CD4-positive, alpha-beta T cell treated with Interferon gamma for 1 hour (primary cell): ENCODE measurements at places on chromosomes 13 and 19.

- DNase-seq = no peak
Observed at GRCh38 chr19:30450835-30451321, 78.7 kb downstream of the ZNF536 start.

- no peak for DNase-seq
Observed at GRCh38 chr19:5466814-5467291, 11.6 kb downstream of the ZNRF4 start.

DNA sequence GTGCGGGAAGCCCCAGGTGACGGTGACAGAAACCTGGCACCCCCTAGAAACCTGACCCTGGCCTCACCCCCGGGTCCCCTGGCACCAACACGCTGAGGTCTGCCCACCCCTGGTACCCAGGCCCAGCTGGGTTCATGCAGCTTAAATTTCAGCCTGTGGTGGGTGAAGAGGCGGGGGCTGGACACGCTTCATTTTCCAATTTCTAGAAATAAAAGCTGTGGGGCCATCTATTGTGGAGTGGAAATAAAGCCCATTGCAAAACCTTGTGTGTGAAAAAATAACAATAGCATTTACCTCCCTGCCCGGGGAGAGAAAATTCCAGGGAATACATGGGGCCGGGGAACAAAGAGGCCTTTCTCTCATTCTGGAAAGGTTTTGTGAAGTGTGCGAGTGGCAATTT is 7.5 kb upstream of the FUT5 start:
- DNase-seq = no peak

GRCh38 chr13:101218484-101218883 is 197.8 kb downstream of the NALCN start:
- DNase-seq = no peak

GRCh38 chr19:19821366-19821951 is at the start of gene ZNF506:
ZNF506 (minus strand) TSS chr19:19821750; CDS start chr19:19821603, 147 bp downstream.
- peak; percentile 97 for DNase-seq

DNA sequence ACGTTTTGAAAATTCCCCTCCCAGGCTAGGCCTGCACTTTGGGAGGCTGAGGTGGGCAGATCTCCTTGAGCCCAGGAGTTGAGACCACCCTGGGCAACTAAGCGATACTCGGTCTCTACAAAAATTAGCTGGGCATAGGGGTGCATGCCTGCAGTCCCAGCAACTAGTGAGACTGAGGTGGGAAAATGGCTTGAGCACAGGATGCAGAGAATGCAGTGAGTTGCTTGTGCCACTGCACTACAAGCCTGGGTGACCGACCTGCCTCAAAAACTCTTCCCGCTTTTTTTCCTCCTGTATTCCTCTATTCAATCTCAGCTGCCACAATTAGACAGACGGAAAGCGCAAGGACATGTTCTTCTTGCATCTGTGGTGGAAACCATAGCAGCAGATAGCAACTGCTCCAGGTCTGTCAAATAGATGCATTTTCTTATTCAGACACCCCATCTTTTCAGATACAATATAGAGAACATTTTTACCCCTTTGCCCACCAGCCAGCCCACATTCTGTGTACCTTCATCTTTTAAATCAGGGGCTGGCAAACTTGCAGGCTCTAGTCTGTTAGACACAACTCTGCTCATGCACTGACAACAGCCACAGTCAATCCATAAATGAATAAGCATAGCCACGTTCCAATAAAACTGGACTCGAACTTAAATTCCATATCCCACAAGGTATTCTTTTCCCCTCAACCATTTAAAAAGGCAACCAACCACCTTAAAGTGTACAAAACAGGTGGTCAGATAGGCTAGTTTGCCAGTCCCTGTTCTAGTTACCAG is 4.8 kb downstream of the TPT1 start:
- no peak for DNase-seq

GRCh38 chr13:99646866-99647595 is 145.8 kb downstream of the TM9SF2 start:
- DNase-seq = no peak

GRCh38 chr13:79973533-79973963 is 367.4 kb downstream of the SPRY2 start:
- DNase-seq = no peak

DNA sequence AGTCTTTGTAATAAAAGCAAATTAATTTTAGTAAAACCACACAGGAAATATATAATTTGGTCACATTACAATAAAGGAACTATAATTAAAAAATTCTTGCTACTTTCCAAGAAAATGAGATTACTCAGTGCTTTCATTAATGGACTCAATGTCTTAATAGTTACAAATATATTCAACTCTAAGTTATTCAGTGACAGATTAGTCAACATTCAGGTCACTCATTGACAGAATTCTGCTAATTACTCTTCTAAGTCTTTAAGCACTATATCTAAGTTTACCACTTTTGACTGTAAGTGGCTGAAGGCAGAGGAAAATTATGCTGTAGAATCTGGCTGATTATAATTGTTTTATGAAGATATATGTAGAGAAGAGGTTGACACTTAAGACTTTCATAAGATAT is 1365.0 kb downstream of the EFNB2 start:
- no peak for DNase-seq

DNA sequence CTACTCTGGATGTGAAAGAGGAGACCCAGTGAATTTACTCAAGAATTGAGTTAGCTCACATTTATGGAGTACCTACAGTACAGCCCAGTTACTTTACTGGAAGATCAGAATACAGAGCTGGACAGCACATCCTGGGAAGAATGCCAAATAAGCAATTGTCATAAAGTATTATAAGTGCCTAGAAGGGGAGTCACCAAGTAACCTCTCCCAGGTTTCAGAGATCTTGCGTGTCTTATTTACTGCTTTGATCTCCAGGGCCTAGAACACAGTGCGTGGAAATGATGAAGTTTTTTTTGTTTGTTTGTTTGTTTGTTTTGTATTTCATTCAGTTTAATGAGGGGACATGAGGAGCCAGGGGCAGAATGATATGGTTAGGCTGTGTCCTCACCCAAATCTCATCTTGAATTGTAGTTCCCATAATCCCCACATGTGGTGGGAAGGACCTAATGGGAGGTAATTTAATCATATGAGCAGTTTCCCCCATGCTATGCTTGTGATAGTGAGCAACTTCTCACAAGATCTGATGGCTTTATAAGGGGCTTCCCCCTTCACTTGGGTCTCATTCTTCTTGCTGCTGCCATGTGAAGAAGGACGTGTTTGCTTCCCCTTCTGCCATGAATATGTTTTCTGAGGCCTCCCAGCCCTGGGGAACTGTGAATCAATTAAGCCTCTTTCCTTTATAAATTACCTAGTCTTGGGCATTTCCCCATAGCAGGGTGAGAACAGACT is 5.2 kb downstream of the GARRE1 start:
- no peak for DNase-seq

DNA sequence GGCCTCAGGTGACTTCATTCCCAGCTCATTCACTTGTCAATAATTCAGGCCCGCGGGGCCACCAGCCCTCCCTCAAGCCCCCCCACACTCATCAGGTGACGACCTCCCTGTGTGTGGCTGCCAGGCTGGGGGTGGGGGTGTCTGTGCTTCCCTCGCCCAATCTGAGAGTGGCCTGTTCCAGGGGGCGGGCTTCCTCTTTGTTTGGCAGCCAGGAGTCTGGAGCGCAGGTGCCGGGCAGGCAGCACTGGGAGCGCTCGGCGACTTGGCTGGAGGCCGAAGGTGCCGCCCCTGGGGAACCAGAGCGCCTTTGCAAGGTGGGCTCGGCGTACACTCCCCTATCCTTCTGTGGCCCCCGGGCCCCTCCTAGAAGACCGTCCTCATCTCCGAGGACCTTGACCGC is 5.4 kb upstream of the ZNF98 start:
- no peak for DNase-seq

DNA sequence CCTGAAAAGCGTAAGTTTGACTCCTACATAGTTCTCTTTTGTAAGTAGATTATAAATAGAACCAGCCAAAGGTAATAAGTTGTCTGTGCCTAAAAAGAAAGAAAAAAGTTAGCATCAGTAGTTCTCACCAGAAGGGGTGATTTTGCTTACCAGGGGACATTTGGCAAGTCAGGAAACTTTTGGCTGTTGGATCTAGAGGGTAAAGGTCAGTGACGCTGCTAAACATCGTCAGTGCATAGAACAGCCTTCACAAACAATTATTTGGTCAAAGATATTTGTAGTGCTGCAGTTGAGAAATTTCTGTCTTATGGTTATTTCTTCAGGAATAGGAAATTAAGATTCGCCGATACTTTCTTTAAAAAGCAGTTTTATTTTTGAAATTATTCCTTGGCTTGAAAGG is 2.0 kb downstream of the USPL1 start:
- DNase-seq = no peak

GRCh38 chr13:33017323-33017929 is 1.2 kb downstream of the KL start:
- DNase-seq = peak; percentile 23

DNA sequence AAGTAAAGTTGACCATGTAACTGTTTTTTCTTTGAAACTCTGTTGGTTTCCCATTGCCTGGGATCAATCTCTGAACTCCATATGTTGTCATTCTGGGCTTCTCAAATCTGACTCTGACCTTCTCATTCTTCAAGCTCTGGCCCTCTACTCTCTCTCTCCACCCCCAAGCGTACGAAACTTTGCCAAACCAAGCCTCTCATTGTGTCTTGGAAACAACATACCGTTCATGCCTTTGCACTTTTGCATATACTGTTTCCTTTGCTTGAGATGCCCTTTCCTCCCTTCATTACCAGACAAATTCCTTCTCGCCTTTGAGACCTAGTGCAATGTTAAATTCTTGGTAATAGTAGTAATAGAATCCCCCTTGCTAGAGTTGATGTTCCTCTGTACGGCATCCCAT is 113.7 kb downstream of the OLFM4 start:
- DNase-seq = no peak

DNA sequence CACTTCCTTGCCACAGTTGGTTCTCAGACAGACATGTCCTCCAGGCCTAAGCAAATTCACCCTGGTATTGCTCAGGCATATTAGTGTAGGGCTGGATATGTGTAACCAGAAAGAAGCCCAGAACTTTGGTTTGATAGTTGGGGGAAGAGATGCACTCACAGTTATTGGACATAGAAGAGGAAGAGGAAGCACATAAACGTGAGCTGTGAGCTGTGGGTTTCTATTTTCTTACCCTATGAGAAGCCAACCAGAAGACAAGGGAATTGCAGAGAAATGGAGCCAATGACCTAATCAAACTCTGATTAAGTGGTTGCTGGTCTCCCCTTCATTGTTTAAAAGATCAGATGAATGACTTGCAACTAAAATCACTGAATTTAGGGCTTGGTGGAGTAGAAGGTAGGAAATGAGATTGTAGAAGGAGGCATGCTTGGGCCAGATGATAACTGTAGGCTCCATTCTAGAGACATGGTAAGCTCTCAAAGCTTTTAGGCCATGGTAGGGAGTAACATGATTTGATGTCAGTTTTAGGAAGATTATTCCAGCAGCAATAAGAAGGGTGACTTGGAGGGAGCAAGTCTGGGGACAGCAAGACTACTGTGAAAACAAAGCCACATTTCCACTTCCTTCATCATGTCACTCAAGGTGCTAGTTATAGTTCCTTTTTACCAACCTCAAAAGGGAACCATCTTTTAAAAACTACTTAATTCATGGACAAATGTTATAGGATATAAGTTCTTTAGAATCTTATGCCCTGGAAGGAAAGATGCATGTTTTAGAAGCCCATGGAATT is 24.1 kb upstream of the WDFY2 start:
- DNase-seq = no peak

DNA sequence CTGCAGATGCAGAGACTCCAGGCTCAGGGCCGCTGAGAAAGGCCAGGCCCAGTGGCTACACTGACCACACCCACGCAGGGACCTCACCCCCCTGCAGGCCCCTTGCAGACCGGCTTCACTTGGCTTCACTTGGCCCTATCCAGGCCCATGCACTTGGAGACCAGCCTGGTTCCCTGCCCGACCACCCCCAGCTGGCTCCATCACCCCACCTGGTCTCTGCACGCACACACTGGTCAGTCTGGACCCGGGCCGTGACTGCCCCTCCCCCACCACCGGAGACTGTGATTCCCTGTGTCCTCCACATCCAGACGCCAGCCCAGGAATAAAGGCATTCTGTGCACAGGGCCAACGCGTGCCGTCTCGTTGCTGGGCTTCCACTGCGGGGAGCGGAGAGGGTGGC is 4.9 kb upstream of the EBI3 start:
- DNase-seq = no peak

DNA sequence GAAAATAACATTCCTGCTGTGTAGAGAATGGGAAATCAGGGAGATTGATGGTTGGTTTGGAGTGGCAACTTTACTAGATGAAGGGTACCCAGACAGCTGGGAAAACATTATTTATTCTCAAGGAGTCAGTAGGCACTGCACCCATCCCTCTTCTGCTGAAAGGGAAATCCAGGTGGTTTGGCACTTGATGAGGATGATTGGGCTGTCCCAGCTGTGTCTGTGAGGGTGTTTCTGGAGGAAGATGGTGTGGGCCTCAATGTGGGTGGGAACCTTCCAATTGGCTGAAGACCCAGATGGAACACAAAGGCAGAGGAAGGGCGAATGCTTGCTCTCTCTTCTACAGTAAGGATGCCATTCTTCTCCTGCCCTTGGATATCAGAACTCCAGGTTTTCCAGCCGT is 10.4 kb upstream of the SACS start:
- no peak for DNase-seq

DNA sequence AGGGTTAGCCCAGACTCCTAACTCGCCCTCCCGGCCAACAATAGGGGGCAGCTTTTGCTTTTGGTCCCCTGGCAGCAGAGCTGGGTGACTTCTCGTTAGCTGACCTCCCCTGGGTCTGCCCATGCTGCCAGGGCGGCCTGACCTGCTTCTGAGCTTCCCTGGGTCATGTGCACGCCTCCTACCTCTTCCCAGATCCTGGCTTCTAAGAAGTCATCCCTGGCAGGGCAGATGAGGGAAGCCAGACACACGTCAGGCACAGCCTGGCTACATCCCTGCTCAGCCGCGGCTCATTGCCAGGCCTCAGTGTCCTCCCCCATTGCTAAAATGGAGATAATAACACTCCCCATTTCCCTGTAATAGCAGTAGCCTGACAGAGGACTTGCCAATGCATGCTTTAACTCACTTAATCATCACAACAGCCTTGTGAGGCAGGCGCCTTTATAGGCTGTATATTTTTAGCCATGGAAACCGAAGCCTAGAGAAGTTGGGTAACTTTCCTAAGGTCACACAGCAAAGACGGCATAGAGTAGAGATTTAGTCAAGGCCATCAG is 2.1 kb downstream of the KCNK6 start:
- no peak for DNase-seq

GRCh38 chr13:75258159-75258782 is 223.7 kb downstream of the TBC1D4 start:
- DNase-seq = no peak

- DNase-seq = no peak
Observed at GRCh38 chr13:31282741-31283455, 83.1 kb downstream of the B3GLCT start.

DNA sequence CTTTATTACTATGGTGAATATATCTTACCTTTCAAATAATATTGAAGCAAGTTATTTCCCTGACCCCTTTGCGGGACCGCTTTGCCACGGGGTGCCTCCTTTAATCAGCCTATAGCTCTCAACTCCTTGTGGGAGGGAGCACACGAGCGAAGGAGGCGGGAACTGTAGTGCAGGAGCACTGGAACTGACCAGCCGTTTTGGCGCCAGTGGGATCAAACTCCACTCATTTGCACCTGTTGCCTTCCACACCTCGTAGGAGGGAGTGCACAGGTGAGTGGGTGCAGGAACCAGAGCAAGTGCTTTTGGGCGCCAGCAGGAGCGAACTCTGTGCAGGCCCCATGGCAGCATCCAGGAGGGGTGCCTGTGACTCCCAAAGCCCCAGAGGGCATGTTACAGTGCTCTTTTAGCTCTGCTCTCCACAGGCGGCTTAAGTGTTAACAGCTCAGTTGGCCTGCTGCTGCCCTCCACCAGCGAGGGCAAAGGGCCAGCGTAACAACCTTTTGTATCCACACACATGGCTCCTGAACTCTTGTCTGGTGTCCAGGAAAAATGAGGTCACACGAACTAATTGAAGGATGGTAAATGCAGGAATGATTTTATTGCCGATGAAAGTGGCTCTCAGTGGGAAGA is 206.9 kb downstream of the GGACT start:
- DNase-seq = no peak
